ENCODE measurements at places on chromosomes 1 and 21.

DNA sequence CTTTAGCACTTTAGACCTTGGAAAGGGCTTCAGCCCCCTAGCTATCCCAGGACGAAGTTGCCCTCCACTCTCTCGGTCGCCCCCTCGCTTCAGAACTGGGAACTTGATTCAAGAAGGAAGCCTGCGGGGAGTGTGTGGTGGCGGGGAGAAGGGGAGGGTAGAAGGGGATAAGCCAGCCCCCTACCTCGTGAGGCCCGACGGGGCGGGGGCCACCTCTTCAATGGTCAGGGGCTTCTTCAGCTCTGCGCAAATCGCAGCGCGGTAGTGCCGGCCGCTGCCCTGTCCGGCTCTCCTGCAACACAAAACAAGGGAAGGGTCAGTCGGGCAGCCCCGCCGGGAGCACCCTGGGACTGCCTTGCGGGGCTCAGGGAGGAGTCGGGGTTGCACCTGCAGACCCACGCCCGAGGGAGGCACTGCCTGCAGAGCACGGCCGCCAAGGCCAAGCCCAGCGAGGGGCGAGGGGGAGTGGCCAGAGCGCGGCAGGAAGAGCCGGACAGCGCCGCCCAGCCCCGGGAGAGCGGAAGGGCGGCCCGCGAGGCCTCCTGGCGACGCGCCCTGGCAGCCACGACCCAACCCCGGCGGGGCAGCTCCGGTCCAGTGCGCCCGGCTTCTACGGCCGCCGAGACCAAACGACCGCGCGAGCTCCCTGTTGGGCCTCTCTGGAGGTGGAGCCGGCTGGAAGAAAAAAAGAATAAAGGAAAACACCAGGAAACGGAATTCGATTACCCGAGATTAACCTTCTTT, 56.2 kb upstream of the RASAL2 start:
- no peak for DNase-seq

DNA sequence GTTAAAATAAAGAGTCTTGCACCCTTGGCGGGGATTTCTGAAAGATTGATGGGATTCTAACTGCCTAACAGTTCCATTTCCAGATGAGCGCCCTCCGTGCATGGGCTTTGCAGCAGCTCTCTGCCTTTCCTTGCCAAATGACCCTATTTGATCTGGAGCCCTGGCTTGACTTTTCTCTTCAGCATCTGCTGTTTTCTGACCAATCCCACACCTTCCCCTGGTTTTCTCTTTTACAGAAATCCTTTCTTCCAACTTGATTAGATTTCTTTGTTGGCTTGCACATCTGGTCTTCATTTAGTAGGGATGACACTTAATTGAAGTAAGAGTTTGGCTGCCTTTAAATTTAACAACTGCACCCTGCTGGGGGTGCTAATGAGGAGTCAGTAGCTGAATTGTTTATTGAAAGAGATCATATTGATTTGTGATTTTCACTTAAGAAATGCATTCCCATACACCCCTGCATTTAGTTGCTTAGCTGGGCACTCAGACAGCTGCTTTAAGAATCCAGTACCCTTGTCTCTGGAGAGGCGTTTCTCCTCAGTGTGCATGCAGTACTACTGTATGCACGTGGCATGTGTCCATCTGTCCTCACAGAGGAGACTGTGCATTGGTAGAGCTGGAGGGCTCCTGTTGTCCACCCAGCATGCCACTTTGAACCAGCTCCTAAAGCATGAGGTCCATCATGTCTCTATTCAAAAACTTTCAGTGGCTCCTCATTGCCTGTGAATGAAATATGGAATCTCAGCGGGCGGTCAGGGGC, 99.7 kb downstream of the NOS1AP start:
- DNase-seq: no peak

DNA sequence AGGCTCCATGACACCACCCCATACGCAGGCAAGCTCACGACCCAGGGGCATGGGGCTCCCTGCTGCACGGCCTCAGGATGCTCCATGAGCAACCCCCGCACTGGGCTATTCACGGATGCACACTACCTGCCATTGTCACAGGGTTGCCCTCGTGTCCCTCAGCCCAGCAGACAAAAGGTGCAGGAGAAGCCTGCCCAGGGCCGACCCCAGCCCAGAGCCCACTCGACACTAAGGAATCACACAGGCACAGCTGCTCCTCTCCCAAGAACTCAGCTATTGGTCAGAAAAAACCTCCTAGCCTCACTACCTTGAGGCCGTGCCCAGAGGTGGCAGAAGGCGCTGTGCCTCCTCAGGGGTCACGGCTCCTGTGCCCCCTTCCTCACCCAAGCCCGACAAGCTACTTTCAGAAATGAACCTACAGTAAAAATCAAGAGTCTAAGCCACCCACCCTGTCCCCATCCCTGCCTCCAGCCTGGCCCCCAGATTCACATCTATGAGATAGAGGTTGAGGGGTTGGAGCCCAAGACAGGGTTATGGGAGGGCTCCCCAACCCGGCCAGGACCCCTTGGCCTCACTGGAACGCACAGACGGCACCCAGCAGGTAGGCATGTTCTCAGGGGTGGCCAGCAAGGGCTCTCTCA, 6.4 kb upstream of the SPATC1L start:
- no peak for DNase-seq

DNA sequence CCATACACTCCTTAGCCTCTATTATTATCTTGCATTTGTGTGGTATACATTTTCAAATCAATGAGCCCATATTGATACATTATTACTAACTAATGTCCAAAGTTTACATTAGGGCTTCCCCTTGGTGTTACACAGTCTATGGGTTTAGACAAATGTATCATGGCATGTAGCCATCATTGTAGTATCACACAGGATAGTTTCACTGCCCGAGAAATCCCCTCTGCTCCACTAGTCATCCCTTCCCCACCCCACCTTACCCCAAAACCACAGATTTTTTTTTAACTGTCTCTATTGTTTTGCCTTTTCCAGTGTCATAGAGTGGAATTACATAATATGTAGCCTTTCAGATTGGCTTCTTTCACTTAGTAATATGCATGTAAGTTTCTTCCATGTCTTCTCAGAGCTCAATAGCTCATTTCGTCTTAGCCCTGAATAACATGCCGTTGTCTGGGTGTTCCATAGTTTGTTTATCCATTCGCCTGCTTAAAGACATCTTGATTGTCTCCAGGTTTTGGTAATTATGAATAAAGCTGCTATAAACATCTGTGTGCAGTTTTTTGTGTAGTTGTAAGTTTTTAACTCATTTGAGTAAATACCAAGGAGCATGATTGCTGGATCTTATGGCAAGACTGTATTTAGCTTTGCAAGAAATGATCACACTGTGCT, 86.4 kb upstream of the LYST start:
- no peak for DNase-seq

- DNase-seq: no peak
These were observed 17.5 kb downstream of the PTGS2 start for GRCh38 chr1:186662752-186663151.

DNA sequence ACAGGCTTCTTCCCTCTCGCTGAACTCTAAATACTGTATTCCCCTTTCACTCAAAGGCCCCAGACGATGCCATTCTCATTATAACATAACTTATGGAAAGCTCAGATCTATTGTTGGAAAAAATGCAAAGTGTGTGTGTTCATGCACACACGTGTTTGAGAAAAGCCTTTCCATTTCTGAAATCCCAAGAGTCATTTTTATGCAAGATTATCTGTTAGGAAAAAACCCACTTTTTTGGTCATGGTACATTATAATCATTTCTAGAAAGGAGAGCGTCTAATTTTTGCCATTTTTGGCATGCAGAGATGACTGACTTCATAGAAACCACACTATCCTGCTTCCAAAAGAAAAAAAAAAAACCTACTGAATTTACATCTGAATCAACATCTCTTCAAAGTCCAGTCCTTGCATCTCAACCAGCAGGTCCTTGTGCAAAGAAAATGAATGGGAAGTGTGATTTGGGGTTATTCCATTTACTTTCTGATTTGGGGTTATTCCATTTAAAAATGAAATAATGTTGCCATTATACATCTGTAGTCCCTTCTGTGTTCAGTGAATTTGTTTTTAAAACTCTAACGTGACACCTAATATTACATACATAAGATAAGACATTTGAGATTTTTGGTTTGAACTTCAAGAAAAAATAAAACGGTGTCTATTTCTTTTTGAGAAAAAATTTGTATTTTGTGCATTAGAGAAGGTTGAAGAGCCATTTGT, 150.3 kb downstream of the DHRS3 start:
- no peak for DNase-seq

DNA sequence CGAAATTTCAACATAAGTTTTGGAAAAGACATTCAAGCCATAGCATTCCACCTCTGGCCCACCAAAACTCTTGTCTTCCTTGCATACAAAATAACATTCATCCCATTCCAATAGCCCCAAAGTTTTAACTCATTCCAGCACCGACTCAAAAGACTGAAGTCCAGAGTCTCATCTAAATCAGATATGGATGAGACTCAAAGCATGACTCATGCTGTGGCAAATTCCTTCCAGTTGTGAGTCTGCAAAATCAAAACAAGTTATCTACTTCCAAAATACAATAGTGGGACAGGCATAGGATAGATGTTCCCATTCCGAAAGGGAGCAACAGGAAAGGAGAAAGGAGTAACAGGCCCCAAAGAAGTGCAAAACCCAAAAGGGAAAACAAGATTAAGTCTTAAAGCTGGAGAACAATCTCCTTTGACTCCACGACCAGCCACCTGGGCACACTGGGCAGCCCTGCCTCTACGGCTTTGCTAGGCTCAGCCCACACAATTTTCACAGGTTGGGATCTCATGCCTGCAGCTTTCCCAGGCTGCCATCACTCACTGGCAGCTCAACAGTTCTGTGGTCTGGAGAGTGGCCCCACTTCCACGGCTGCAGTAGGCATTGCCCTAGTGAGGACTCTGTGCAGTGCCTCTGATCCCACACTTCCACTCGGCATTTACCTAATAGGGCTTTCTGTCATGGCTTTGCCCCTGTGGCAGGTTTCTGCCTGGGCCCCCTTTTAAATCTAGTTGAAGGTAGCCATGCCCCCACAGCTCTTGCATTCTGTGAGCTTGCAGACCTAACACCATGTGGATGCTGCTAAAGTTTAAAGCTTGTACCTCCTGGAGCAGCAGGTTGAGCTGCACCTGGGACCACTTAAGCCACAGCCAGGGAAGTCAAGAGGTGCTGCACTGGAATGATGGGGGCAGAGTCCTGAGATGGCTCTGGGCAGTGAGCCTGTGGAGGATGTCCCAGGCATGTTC, 51.0 kb downstream of the RUNX3 start:
- no peak for DNase-seq
